ENCODE measurements at places on chromosomes 7 and 10. TPM values are rescaled to one million over a fixed set of nuclear protein-coding genes. Genes with fewer than 3 reads are reported as not detected.

DNA sequence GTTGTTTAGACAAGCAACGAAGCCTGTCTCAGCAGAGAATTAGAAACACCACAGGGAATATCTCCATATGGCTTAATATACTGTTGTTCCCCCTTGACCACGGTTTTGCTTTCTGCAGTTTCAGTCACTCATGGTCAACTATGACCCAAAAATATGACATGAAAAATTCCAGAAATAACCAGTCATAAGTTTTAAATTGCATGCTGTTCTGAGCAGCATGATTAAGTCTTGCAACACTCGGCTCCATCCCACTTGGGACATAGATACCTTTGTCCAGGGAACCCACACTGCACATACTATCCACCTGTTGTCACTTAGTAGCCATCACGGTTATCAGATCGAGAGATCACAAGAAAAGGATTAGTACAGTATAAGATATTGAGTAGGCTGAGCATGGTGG lies 60.7 kb upstream of the FOXK1 start:
- peak; percentile 10 for DNase-seq

GRCh38 chr10:59405235-59405634 lies 42.9 kb upstream of the FAM13C start:
- no peak for DNase-seq

GRCh38 chr7:98418636-98419315 lies 17.9 kb upstream of the BAIAP2L1 start:
- peak; percentile 31 for DNase-seq

- peak; percentile 47 for DNase-seq
Measured at GRCh38 chr7:116809636-116810266, 52.6 kb upstream of the CAPZA2 start.

MOGAT3 gene
- not detected for polyA plus RNA-seq

Data from SK-N-SH (cell line).